Esophagus muscularis mucosa (tissue), 4 donors: ENCODE measurements at places on chromosomes 16 and 17. TPM values are rescaled to one million over a fixed set of nuclear protein-coding genes. Genes with fewer than 3 reads are reported as not detected.

C1QTNF8 gene
- not detected for total RNA-seq

- peaks cover 11% of the 10 kb centered on the region for H3K4me1 ChIP-seq
- peak overlapping the region; percentile 50 for H3K4me3 ChIP-seq
- H3K27ac ChIP-seq, result peak overlapping the region; percentile 65
- DNase-seq, result no peak
These were observed 142.8 kb downstream of the GRIN2A start for GRCh38 chr16:10039220-10040096.

DNA sequence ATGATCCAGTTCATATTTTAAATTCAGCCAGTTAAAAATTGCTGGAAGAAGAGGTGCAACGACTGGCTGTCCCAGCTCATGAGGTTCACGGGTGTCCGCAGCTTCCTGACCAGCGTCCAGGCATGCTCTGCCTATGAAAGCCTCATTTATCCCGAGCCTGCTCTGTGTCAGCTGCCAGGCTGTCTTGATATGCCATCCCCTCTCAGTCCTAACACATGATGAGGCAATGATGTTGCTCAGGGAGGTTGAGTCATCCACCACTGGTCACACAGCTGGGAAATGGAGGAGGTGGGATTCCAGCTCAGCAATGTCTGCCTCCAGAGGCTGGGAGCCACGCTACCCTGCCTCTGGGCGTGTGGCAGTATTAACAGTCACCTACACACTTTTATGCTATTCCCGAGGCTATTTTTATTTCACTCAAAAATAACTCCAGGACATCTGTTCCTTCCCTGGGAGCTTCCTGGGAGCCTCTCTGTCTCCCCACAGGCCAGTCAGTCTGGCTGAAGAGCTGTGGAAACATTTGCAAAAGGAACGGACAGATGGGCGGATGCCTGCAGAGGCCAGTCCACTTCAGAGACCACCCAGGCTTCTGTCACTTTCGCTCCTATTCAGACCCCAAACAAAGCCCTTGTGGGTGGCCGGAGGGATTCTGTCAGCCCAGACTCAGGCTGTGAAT is 22.5 kb downstream of the RAB11FIP4 start:
- peaks cover 21% of the 10 kb centered on the region for H3K4me1 ChIP-seq
- no peak overlapping the region for H3K27ac ChIP-seq
- H3K4me3 ChIP-seq, result no peak overlapping the region
- no peaks in the 10 kb centered on the region for H3K36me3 ChIP-seq
- H3K27me3 ChIP-seq, result peaks cover 33% of the 10 kb centered on the region
- no peak for DNase-seq

DNA sequence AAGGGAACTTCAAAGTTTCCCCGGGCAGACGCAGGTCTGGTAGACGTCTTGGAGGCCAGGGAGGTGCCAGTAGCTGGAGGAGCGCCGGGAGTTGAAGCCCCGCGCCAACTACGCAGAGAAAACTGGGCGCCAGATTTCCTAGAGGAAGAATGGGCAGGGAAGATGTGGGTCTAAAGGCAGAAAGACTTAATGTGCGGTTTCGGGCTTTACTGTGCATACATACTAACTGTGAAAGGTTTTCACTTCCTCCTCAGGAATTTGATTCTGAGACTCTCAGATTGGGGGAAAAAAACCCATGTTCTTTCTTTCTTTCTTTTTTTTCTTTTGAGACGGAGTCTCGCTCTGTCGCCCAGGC is 331 bp upstream of the ZNF287 start:
- peaks cover 15% of the 10 kb centered on the region for H3K4me1 ChIP-seq
- no peaks in the 10 kb centered on the region for H3K27me3 ChIP-seq
- no peak overlapping the region for H3K27ac ChIP-seq
- peaks cover 16% of the 10 kb centered on the region for H3K36me3 ChIP-seq
- no peak for DNase-seq

DNA sequence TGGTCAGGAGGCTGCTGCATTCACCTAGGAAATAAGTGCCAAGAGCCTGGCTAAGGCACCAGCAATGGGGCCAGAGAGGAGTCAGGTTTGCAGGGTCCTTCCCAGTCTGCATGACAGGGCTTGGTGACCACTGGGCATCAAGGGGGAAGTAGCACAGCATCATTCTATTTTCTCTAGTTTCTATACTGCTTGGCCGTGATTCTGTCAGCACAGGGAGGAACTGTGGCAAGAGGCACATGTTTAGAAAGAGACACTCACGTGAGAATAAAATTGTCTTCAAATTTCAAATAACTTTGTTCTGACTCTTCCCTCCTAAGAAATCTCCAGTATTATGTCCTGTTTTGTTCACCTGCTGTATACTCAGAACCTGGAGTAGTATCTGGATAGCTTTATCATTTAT is 37.8 kb downstream of the ERN1 start:
- H3K4me3 ChIP-seq, result no peak overlapping the region
- no peak overlapping the region for H3K27ac ChIP-seq
- peaks cover 16% of the 10 kb centered on the region for H3K4me1 ChIP-seq
- DNase-seq, result no peak
- peaks cover 3% of the 10 kb centered on the region for H3K36me3 ChIP-seq

GRCh38 chr16:2518823-2519710 is 1.1 kb upstream of the AMDHD2 start:
- peak overlapping the region; percentile 100 for H3K27ac ChIP-seq
- H3K4me1 ChIP-seq, result peaks cover 67% of the 10 kb centered on the region
- peak overlapping the region; percentile 70 for H3K4me3 ChIP-seq

- H3K4me3 ChIP-seq, result no peak overlapping the region
- no peaks in the 10 kb centered on the region for H3K4me1 ChIP-seq
- DNase-seq, result no peak
- no peaks in the 10 kb centered on the region for H3K36me3 ChIP-seq
These were observed 61.1 kb downstream of the MRC2 start for GRCh38 chr17:62688398-62689160.

RHBDF1 gene
- total RNA-seq, result 43.0 TPM

DNASE1L2 gene
- total RNA-seq, result 0.86 TPM

KRT33A gene
- not detected for total RNA-seq

CYGB gene
- 23.5 TPM for total RNA-seq

NPIPB6 gene
- total RNA-seq, result 3.3 TPM

- peak overlapping the region; percentile 58 for H3K4me3 ChIP-seq
- peaks cover 11% of the 10 kb centered on the region for H3K4me1 ChIP-seq
- no peaks in the 10 kb centered on the region for H3K36me3 ChIP-seq
- peak overlapping the region; percentile 25 for H3K27ac ChIP-seq
These were observed 1.9 kb downstream of the CIITA start for GRCh38 chr16:10878644-10879501.

CACNA1H gene
- total RNA-seq, result 361 TPM

RASD1 gene
- total RNA-seq, result 5.0 TPM
